ENCODE measurements at places on chromosomes 6 and 20. TPM values are rescaled to one million over a fixed set of nuclear protein-coding genes. Genes with fewer than 3 reads are reported as not detected.
A peak's percentile ranks its signal among the peaks of the same experiment; 100 is the strongest.

- no peak for DNase-seq
Observed at GRCh38 chr6:170056278-170056711, 234.6 kb downstream of the DLL1 start.

Gene TAAR6
- total RNA-seq, result not detected

DNA sequence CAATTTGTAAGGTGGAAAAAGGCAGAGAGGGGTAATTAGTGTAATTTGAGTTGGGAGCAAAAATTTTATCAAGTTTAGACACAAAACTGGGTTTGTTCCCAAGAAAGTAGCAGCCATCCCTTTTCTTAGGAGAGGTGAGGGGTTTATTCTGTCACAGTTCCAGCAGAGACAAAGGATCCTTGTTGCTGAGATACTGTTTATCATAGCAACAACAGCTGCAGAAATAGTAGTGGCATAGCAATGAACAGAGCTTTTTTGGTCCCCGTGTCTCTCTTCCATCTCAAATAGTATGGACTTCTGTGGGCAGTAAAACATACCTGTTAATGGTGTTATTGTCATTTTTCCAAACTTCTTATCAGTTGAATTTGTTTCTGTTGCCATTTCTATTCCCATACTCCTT lies 23.9 kb downstream of the ZKSCAN8 start:
- no peak for DNase-seq

Gene TULP1
- total RNA-seq, result not detected

- DNase-seq, result no peak
Observed at GRCh38 chr20:47235853-47236638, 120.5 kb downstream of the ZMYND8 start.

DNA sequence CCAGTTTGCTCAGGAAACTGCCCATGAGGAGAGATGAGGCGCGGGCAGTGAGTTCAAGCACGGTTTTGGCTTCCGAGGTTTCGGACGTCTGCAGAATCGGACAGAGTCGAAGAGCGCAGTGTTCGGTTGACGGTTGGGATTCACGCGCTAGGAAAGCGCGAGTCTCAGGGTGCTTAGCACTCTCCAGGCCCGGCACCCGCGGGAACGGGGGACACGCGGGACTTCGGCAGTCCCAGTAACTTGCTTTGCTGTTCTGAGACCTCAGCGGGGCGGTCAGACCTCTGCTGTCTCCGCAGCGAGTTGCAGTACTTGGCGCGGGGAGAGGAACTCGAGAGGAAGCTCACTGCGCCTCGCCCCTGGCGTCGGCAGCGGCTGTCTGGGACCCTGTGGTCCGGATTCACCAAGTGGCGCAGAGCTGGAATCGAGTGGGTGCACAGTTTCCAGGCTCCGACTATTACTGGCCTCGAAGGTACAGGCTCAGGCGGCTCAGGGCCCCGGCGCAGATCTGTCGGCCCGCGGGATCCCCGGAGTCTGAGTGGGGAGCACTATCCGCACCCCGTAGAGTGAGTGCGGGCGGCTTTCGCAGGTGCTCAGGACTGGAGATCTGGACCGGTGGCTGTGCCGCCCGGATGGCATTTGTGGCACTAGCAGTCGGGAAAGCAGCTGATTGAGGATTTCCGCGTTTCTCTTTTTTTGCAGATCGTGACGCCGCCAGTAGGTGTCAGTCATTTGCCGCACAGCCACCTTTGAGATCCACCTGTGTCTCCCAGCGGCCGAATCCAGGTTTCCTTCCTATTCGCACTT lies at the start of gene POM121L2:
Gene POM121L2, minus strand, starts transcription at position 128 of the 804 bp plus-strand sequence. Its CDS starts 103 bp downstream, at position 25.
- peak; percentile 66 for DNase-seq

DNA sequence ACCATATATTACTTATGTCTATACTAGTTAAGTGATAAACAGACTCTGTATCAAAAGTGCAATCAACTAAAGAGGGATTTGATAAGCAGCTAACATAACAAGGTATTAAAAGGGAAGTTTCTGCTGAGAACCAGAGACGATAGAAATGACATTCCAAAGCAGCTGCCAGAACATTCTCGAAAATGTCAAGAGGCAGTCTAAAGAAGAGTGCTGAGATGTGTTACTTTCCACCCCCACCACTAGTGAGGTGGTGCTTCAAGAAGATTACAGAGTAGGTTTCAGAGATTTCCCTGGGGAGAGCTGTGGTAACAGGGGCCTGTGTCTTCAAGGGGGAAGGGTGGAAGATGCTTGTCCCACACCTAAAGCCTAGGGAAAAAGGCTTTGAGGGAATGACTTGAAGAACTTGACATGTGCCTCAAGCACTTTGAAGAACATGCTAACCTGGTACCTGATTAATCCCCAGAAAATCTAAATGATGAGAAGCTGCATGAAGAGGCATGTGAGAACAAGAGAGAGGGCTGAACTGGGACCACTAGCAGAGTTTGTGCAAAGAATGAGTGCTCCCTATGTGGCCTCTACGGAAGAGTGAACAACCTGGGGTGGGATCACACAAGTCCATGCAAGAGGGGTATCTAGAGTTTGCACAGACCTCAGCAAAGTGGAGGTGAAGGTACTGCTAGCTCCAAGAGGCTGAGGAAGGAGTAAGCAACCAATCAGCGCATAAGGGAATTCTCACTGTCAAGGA lies 5.0 kb downstream of the FAM184A start:
- no peak for DNase-seq

DNA sequence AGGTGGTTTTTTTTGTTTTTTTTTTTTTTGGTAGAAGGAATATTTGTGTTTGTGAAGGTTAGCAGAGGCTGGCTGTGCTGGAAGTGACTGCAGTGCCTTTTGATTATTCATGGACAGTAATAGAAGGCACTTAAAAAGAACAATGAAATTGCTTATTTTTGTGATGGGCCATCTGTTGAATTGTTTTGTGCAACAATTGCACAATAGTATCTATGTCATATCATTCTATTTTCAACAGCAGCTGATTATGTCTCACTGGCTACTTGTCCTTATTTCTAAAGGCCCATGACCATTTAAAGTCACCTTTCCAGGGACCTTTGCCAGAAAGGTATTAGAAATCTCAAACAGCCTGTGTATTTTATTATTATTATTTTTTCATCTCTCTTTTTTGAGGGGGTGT lies 70.6 kb downstream of the AFG1L start:
- DNase-seq, result no peak

Gene SLC13A3
- 14.6 TPM for total RNA-seq

- DNase-seq, result no peak
Observed at GRCh38 chr20:15653396-15654207, 919.6 kb downstream of the KIF16B start.

DNA sequence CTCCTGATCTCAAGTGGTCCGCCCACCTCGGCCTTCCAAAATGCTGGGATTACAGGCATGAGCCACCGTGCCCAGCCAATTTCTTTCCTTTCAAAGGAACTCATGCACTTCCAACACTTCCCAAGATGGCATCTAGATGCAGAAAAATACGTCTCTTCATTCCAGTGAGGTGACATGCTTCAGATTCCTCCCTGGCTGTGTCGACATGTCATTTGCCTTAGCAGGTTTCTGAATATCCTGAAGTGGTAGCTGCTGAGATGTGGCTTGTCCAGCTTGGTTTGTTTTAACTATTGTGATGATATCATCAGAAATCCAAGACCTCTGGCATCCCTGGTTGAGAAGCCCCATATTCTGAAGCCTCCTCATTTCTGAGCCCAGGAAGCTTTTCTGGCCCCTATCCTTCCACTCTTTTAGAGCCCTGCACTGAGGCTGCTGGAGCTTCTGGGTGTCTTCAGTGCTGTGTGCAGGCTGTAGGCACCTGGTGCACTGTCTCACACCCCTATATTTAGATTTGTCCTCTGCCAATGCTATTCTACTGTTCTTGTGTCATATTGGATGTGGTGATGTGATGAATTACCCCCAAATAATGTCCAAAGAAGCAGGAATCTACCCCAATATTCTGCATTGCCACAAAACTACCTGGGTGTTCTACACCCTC lies 73.3 kb upstream of the E2F3 start:
- DNase-seq, result no peak

DNA sequence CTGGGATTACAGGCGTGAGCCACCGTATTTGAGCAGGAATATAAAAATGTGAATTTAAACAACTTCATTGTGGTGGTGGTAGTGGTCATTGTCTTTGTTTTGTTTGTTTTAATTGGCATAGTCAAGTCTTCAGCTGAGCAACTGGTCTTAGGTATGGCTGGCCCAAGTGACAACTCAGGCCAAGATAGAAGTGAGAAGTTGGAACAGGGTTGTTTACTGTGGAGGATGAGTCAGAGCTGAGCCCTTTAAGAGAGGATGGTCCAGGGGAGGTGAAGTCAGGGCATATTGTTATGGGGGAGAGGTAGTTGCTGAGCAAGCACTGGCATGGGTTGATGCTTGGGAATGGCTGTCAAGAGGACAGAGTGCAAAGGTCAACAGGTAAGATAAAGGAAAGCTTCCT lies 308.2 kb downstream of the FARS2 start:
- no peak for DNase-seq

GRCh38 chr20:40682104-40682981 lies 6.7 kb downstream of the MAFB start:
- DNase-seq, result peak; percentile 92

Gene SMPDL3A
- 31.9 TPM for total RNA-seq

Gene ZNF334
- total RNA-seq, result 1.7 TPM
